ENCODE measurements at places on chromosomes 6 and 20.
A peak's percentile ranks its signal among the peaks of the same experiment; 100 is the strongest.

- DNase-seq = peak; percentile 56
Observed at GRCh38 chr6:105601541-105602236, 198.8 kb upstream of the PREP start.

- peak; percentile 90 for DNase-seq
Observed at GRCh38 chr6:42978839-42979522, at the start of gene PEX6. Gene PEX6, minus strand, starts transcription at chr6:42979181. Its CDS starts 31 bp downstream, at chr6:42979150.

DNA sequence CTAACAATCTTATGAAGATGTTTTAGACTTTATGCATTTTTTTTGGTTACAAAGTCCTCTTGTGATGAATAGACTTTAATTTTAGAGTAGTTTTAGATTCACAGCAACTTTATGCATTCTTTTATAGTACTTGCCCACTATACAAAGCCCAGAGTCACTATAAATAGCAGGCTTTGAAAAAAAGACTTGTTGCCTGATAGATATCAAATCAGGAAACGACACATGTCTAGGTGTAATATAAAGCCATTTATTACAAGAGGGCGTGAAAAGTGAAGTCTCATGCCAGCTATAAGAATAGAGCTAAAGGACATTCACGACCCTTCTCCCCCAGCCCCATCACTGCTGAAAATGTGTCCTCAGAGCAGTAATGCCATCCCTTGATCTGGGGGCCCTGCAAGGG lies 78.0 kb upstream of the MRPS10 start:
- no peak for DNase-seq

DNA sequence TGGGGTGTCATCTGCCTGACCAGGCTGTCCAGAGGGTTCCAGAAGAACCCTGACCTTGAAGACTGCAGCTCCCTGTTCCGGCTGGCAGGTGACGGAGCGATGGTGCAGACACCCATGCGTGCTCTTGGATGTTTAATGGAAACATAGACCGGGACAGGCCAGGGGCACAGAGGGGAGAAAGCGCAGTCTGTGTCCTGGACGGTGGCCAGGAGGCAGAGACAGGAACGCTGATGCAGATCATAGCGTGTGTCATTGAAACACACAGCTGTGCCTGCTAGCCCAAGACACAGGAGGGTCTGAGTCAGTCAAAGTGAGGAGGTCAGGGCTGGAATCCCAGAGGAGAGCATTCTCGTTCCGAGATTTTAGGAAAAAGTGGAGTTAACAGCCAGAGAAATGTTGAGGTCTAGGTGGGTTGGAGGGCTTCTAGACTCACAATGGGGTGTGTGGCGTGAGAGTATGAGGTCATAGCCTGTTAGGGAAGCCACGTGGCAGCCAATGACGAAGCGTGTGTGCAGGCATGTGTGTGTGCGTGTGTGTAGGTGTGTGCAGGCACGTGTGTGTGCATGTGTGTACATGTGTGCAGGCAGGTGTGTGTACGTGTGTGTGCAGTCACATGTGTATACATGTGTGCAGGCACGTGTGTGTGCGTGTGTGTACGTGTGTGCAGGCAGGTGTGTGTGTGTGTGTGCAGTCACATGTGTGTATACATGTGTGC lies 167.0 kb downstream of the ERMARD start:
- no peak for DNase-seq

GRCh38 chr6:42550277-42550676 lies 13.6 kb upstream of the UBR2 start:
- DNase-seq = no peak

DNA sequence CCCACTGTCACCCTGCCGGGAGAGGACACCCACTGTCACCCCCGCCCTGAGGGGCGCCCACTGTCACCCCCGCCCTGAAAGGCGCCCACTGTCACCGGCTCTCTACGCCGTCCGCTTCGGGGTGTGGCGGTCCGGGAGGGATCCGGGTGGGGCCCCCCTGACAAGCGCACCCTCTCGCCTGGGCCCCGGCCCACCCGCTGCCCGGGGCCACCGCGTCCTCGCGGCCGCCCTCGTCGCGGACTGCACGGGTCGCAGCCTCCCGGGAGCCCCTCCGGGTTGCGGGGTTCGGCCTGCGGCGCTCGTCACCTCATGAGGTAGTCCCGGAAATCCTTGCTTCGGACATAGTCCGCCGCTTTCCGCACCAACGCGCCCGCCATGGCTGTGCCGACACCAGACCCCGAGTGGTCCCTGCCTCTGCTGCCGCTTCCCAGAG lies 224 bp downstream of the MPC1 start:
- DNase-seq = no peak

DNA sequence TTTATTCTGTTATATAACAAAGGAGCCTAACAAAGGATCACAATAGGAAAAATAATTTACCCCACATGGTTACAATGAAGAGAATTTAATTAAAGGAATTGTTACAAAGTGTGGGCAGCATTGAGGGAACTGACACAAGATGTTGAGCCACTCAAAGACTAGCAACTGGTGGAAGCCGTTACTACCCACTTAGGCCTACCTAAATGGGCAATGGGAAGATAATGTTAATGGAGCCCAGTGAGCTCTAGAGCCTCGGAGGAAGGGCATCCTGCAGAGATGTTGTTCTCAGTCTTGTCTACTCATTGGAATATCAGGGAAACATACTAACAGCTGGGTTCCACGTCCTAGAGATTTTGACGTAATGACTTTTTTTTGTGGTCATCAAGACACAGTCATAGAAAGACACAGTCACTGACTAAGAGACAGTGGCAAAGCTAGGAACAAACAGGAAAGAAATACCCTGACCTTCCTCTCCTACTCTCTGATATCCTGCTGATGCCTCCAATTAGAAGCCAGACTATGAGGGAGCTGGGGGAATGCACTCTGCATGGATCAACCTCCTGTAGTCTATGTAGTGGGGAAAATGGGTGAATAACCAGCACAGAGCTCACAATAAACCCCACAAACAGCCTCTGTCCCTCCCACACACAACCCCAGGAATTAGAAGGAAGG lies 523.8 kb upstream of the FLRT3 start:
- DNase-seq = no peak

GRCh38 chr6:34143884-34144580 lies 1.9 kb downstream of the GRM4 start:
- no peak for DNase-seq

DNA sequence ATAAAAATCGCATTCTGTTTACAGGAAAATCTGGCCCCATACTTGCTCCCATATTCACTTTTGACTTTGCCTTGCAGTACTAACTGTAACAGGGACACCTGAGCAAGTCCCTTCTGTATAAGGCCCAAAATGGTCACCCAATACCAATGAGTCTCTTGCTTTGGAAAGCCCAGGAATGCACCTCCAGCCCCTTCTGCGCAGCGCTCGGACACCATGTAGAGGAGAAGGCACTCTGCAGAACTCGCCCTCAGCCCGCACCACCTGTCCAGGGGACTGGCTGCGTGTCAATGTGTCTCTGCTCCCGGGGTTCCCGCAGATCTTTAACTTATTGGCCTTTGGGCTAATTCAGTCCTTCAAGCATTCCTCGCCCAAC lies 746 bp upstream of the PRND start:
- DNase-seq = no peak

GRCh38 chr6:115830895-115831294 lies 229.8 kb downstream of the FRK start:
- DNase-seq = no peak

- no peak for DNase-seq
Observed at GRCh38 chr20:10427060-10427692, 6.8 kb downstream of the MKKS start.

DNA sequence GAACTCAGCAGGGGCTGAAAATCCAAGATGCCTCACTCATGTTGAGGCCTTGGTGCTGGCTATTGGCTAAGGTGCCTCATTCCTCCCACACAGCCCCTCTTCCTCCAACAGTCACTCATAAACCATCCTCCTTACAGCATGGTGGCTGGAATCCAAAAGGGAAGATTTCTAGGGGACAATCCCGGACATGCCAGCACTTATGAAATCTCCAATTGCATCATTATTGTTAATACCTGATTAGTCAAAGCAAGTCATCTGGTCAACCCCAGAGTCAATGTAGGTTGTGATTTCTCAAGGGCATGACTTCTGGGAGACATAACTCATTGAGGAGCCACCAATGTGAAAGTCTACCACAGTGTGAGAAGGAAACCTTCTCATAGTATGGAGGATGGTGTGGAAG lies 506.6 kb upstream of the NOX3 start:
- no peak for DNase-seq

DNA sequence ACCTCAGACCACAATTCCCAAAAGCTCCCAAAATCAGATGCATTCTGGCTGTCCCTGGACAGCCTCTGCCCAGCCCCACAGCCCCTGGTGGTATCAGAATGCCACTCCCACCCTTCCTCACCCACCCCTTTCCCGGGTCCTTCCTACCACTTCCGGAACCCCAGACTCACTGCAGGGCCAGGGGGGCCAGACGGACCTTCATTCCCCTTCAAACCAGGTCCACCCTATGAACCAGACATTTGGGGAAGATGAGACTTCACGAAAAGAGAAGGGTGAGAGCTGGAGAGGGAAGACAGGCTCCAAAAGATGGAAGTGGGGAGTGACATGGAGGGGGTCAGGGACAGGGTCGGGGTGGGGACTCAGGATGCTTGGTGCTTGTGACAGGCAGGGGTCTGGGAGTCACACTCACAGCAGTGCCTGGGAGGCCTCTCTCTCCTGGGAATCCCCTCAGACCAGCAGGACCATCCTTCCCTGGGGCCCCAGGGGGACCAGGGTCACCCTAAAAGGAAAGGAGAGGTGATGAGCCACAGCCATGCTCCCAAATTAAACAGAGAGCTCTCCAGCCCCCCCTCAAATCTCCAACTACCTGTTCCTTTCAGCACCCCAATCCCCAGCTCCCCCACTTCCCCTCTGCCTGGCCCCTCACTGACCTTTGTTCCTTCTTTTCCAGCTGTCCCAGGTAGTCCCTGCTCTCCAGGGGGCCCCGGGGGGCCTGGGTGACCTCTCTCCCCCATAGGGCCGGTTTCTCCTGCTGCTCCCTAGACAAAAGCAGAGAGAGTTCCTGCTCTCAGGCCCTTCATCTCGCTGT lies 20.2 kb downstream of the COL11A2 start:
- no peak for DNase-seq

DNA sequence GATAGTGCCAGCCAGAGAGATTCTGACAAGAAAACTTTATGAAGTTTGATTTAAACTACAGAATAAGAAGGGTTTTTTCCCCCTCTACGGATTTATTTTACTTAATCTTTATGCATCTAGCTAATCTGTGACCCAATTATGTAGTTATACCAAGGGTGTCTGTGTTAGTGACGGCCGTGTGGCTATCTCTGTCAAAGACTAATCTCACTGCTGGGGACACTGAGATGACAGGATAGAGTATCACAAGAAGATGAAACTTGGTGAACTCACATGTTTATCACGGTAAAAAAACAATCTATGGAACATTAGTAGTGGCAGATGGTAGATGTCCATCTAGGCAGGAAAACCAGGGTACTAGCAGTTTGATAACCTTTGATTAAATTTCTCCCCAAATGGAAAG lies 149.7 kb downstream of the AHI1 start:
- no peak for DNase-seq

DNA sequence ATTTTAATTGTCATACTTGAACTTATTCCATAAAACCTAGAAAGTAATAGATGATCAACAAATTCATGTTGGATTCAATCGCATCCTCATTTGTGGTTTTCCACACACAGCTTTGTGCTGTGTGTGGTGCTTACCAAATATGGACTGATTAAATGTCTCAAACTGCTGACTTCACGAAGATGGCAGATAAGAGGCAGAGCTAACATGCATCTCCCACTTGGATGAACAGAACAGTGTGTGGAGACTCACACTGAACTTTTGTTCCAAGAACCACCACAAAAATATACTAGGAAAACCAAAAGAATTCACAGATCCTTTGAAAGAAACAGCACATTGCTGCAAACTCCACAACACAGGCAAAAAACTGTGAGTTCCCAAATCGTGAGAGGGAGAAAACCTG lies 603.7 kb downstream of the TENT5A start:
- DNase-seq = no peak

DNA sequence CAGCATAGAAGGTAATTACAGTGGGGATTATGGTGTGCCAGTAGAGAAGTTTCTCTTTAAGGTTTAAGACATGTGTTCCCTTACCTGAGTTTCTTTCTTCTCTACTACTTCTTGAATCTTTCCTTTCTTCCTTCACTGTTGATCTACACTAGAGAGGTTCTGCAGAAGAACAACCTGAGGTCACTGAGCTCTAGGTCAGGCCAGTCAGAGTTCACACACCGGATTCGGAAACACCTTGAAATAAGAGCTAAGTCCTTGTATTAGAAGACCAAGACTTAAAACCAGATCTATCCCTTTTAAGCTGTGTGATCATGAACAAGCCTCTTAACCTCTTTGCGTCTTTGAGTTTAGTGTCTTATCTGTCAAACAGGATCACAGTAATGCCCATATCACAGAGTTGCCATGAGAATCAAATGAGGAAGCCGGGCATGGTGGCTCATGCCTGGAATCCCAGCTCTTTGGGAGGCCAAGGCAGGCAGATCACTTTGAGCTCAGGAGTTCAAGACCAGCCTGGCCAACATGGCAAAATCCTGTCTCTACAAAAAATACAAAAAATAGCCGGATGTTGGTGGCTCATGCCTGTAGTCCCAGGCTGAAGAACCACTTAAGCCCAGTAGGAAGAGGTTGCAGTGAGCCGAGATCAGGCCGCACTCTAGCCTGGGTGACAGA lies 22.0 kb upstream of the TGM3 start:
- DNase-seq = no peak

DNA sequence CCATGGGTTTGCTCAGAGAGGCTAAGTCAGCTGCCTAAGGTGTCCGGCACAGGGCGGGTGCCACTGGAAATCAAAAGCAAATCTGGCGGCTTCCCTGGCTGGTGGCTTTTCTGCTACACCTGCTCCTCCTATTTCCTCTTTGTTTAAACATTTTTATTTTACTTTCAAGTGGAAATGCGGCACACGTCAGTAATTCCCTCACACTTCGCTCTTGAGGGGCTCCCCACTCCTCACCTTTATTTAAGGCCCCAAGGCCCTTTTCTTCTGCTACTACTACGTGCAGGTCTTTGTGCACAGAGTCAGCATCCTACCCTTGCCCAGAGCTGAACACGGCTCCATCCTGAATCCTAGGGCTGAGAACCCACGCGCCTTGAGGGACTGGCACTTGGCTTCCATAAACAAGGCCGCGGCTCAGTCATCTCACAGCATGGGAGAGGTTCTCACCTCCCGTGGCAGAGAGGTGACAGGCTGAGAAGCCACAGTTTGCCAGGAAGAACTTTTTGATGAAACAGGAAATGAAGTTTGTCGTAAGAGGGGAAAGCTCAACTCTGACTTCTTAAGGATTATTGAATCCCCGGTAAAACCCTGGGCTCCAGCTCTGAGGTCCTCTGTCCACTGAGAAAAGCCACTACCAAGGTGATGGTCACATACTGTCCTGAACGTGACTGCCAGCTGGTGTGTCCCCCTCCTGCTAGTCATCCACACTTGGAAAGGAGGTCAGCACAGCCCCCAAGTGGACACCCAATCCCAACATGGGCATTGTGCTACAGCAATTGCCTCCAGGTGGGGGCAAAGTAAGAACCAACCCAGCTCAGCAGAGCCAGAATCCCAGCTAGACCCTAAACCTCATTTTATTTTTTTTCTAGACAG lies 48.0 kb downstream of the NFATC2 start:
- no peak for DNase-seq

- no peak for DNase-seq
Observed at GRCh38 chr6:25002326-25003091, 66.7 kb upstream of the RIPOR2 start.

- DNase-seq = no peak
Observed at GRCh38 chr6:128327890-128328289, 192.5 kb downstream of the PTPRK start.

All from NK-92 treated with Interleukin-12 subunit alpha and Interleukin-12 subunit beta, amount 100 ng/mL, for 24 hours (cell line).